ENCODE measurements at places on chromosomes 5 and 9.

DNA sequence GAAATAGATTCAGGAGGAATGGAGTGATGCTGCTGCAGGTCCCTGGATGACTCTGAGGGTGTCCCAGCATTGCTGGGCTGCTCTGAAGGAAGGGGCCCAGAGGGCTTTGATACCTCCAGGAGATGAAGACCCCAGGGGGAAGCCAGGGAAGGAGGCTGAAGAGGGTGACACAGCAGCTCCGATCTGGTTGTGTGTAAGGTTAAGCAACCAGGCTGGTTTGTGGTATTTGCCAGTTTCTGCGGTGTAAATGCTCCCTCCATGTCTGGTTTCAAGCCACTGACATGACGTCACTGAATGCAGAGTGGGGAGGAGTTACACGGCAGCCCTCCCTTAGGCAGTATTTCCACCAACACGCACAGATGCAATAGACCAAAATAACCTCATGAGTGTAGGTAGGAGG is 40.0 kb upstream of the ORM1 start:
- peak; percentile 83 for DNase-seq

GRCh38 chr9:36831381-36832161 is 202.5 kb downstream of the PAX5 start:
- no peak for DNase-seq

GRCh38 chr5:169307646-169308045 is 6.7 kb upstream of the SLIT3 start:
- DNase-seq = peak; percentile 32

DNA sequence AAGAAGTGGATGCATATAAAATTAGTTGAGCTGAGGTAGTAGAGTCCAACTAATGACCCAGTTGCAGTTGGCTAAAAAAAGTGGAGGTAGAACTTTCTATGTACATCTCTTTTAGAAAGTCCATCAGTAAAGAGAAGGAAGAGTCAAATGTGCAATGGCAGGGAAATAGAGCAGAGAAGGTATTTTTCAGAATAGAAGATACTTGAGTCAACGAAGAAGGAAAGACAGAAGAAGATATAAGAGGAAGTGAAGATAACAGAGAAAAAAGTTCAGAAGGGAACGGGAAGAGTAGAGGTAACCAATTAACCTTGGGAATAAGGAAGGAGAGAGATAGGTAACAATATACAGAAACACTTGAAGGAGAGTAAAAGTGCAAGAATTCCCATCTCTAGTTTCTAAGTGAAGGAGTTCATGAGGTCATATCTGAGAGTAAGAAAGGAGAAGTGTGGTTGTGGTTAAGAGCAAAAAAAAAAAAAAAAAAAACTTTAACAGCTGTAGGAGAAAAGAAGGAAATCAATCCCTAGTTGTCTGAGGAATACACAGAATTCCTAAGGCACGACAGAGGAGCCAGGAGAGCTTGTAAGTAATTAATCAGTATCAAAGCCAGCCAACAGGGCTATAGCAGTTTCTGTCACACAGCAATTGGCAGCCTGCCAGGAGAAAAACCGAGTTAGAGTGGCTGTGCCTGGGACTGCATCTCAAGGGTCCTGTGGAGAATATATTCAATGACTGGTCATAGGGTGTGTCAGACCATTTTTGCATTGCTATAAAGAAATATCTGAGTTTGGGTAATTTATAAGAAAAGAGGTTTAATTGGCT is 61.0 kb downstream of the ARL15 start:
- peak; percentile 25 for DNase-seq

DNA sequence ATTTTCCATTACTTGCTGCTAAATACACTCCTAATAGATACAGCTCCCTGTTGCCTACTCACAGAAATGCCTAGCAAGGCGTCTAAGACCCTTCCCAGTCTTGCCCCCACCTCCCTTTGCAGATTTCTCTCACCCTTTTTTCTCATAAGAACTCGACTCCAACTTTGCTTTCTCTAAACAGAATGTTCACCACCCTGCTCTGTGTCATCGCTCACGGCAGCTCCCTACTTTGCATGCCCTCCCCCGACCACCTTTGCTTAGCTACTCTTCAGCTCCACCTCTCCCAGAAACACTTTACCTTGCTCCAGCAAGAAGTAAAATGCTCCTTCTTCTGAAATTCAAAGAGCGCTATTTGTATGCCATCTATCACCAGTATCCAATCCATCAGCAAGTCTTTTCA is 15.2 kb upstream of the PPP1R2B start:
- DNase-seq = no peak

GRCh38 chr5:125409234-125409860 is 662.9 kb upstream of the ZNF608 start:
- no peak for DNase-seq

DNA sequence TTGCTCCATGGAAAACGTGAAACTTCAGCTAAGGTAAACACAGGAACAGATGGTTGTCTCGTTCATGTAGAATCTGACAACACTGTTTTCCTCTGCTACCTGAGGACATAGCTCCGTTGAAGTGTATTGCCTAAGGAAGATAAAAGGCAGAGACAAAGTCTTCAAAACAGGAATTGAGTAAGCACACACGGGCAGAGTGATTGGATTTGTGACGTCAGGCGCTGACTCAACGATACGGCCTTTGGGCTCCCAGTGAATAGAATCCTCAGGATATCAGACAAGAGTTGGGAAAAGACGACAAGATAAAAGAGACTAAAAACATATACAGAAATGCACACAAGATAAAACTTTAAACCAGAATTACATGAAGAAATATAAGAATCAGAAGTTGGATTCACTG is 787.1 kb upstream of the CTNND2 start:
- DNase-seq = no peak

GRCh38 chr5:99025298-99026045 is 96.7 kb upstream of the CHD1 start:
- DNase-seq = no peak

GRCh38 chr5:112917453-112917995 is 4.5 kb downstream of the REEP5 start:
- DNase-seq = no peak
